Caki2 (cell line): ENCODE measurements at places on chromosomes 2 and 18. TPM values are rescaled to one million over a fixed set of nuclear protein-coding genes. Genes with fewer than 3 reads are reported as not detected.

The AMER3 gene
- total RNA-seq: not detected in 2 replicates

GRCh38 chr2:11667866-11668637 is 1.9 kb downstream of the NTSR2 start:
- DNase-seq: no peak

The SCG2 gene
- total RNA-seq: 2.4 and 3.1 TPM in 2 replicates

The DSG1 gene
- total RNA-seq: not detected in 2 replicates

DNA sequence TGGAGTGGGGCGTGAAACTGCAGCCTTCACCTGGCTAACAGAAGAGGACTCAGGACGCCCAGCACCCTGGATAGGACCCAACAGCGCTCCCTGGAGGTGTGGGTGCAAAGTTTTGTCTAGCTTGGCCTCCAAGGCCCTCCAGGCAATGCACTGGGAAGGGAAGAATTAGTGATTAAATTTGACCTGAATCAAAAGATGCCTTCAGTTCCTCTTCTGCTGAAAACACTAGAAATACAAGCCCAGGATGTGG is 779 bp upstream of the TRIB2 start:
- DNase-seq: peak; percentile 55

DNA sequence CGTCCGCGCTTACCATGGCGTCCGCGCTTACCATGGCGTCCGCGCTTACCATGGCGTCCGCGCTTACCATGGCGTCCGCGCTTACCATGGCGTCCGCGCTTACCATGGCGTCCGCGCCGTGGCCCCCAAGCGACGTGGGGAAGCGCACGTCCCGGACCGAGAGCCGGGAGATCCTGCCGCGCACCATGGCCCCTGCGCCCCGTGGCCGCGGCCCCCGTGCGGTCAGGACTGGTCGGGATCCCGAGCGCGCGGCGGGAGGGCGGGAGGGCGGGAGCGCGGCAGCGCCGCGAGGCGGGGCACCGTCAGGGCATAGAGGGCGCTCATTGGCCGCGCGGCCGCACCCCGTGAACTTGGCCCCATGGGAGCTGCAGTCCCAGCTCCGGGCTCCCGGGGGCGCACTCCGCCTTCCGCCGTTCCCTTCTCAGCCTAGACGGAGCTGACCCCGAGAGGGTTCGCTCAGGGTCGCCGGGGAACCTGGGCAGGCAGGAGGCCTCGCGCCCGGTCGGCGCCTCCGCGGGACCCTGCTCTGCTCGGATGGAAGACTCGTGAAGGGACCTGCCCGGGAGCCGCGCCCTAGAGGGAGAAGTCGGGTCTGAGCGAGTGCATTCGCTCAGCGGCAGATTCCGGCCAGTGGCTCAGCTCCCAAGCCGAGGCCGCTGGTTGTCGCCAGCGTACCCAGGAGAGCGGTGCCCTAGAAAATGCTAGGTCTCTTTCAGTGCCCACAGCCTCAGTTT is at the start of gene ENOSF1:
Gene ENOSF1, minus strand, starts transcription at position 230 of the 734 bp plus-strand sequence. Its CDS starts 43 bp downstream, at position 187.
- DNase-seq: peak; percentile 83

GRCh38 chr2:200700856-200701255 is 110.9 kb upstream of the BZW1 start:
- DNase-seq: no peak

- no peak for DNase-seq
These were observed 108.3 kb downstream of the CDH7 start for GRCh38 chr18:65859075-65859474.

DNA sequence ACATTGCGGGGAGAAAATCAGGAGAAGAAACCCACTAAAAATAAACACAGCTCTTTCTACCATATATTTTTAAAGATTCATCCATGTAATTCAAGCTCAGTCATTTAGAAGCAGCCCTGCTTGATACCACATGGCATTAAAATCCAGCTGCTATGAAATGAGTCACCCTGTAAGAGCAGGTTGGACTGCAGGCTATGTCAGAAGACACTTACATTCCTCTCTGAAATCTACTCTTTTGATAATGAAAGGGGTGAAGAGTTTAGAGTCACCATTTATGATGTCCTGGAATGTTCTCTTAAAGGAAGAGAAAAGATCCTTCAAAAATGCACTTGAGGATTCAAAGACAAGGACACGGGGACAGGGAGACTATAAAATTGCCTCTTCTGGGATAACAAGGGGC is 100.6 kb upstream of the APCDD1 start:
- DNase-seq: no peak

- no peak for DNase-seq
These were observed 370.3 kb upstream of the LINC00305 start for GRCh38 chr18:64519201-64519600.

DNA sequence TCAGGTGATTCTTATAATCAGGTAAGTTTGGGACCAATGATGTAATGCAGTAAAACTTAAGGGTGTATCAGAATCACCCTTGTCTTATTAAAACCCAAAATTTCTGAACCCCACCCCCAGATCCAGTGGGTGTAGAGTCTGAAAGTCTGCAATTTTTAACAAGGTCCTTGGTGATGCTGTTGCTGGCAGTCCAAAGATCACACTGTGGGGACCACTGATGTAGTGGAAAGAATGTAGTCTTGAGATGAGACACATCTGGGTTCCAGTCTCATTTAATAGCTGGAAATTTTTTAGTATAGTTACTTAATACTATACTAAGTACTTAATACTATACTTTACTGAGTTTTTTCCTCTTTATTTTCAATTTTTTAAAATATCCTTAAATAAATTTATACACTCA is 258.4 kb downstream of the PLCL1 start:
- no peak for DNase-seq

The NEU2 gene
- total RNA-seq: not detected in 2 replicates

The PPP1R7 gene
- 55.7 and 64.6 TPM in 2 replicates for total RNA-seq

DNA sequence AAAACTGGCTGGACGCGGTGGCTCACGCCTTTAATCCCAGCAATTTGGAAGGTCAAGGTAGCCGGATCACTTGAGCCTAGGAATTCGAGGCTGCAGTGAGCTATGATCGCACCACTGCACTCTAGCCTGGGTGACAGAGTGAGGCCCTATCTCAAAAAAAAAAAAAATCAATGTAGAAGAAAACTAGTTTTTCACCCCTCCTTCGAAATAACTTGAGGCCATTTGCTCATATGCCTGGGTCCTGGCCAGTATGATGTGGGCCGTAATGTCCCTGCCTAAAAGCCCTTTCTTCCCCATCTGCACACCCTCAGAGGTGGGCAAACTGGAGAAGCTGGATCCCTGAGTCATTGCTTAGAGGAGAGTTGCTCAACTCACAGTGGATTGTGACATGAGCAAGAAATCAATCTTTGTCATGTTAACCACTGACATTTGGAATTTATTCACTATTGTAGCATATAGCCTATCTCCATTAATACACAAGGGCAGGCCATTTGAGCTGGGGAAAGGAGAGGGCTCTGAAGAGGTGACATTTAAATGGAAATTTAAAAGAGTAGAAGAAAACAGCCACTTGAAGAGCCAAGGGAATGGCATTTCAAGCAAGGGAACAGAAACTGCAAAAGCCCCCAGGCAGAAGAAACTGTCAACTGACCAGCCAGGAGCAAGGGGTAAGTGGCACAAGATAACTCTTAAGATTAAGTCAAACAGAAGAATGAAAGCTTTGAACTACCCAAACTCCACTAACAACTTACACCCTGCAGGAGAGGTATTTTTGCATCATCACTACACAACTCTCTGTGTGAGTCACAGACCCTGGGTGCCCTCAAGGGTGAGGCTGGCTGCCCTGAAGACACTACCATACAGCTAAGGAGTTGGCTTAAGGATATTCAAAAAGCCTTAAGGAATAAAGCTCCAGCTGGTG is 7.6 kb upstream of the METTL21A start:
- DNase-seq: peak; percentile 91

The PTPN2 gene
- total RNA-seq: 14.4 and 26.2 TPM in 2 replicates

GRCh38 chr2:18598848-18599484 is 9.6 kb upstream of the NT5C1B start:
- no peak for DNase-seq

The TANK gene
- total RNA-seq: 46.8 and 55.1 TPM in 2 replicates

The RRM2 gene
- 14.7 and 19.4 TPM in 2 replicates for total RNA-seq

The VWA3B gene
- not detected in 2 replicates for total RNA-seq

DNA sequence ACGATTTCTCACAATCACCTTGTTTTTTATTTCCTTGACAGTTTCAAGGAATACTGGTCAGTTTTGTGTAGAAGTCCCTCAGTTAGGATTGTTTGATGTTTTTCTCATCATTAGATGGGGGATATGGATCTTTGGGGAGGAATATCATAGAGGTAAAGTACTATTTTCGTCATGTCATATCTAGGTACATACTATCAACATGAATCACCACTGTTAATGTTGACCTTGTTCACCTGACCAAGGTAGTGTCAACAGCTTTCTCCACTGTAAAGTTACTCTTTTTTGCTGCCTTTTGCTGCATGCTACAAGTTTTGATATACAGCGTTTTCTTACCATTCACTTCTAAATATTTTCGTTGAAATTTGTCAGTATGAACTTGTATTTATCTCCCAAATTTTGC is 32.7 kb downstream of the NLRC4 start:
- peak; percentile 4 for DNase-seq

The VSNL1 gene
- total RNA-seq: 52.5 and 68.6 TPM in 2 replicates

The ENOSF1 gene
- total RNA-seq: 77.6 and 79.1 TPM in 2 replicates

DNA sequence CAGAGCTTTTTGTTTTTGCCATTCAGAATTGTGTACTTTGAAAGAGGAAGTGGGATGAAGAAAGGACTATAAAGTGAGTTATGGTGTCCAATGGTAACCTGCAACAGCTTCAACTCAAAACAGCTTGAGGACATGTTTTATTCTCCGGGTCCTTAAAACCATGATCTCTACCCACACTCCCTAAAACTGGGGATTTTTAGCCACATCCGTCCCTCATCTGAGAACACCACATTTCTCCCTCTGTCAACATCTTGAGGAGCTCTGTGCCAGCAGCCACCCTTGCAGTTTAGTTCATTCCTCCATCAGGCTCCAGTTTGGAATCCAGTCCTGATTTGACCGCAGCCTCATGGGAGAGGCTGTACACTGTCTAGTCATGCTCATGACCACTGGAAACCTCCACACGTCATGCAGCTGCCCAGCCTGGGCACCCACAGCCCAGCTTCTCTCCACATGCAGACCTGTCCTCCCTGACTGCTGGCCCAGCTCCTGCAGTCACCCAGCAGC is 62.6 kb downstream of the C18orf63 start:
- DNase-seq: no peak

The COLEC11 gene
- total RNA-seq: 5.2 TPM in 1 of 2 replicates, not detected in the other

- DNase-seq: peak; percentile 88
These were observed 38.7 kb downstream of the MCFD2 start for GRCh38 chr2:46876741-46877384.

The CNDP2 gene
- 86.5 and 107 TPM in 2 replicates for total RNA-seq

- no peak for DNase-seq
These were observed 45.6 kb upstream of the NRP2 start for GRCh38 chr2:205636549-205637319.

GRCh38 chr2:14988600-14988999 is 356.1 kb downstream of the LRATD1 start:
- DNase-seq: no peak
